ENCODE measurements at places on chromosomes 2 and 18.
A peak's percentile ranks its signal among the peaks of the same experiment; 100 is the strongest.

DNA sequence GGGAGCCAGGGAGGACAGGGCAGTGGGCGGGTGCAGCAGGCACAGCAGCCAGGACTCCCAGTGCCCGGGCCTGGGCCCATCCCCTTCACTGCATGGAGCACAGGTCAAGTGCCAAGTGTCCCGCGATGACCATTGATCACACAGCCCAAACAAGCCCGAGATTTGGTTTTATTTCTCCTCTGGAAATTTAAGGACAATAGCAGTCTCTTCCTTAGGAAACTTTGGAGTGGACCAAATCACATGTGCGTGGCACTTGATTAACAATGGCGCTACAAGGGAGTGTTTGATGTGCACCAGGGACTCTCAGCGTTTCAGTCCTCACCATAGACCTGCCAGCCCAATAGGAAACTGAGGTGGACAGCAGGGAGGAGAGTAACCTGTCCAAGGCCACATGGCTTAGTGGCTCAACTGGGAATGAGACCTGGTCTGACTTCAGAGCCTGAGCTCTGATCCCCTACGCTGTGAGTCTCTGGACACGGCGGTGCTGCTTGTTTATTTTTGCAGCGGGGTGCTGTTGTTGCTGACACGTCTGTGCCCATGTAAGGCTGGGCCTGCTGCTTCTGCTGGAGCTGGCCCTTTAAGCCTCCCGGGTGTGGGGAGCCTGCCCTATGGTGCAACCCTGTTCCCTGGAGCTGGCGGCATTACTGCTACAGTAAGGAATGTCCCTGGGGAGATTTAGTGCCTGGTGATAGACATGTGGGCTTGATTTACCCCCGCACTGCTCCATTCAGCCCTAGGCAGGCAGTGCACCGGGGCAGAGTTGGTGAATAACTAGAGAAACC is 194.2 kb downstream of the INHBB start:
- DNase-seq = no peak

DNA sequence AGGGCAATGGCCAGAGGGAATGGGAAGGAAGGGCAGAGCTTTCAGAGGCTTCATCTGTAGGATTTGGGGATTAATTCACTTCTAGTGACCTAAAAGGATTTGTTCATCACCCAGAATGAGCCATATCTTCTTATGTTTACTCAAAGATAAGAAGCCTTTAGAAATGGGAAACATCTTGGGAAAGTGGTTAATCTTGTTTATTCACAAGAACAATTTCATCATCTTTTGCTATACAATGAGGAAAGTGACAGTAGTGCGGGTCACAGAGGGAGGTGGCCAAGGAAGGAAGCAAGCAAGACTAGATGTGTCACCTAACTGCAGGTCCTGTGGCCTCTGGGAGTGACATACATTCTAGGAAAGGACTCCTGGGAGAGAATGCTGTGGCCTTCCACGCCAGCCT is 140.4 kb upstream of the ALPP start:
- no peak for DNase-seq

DNA sequence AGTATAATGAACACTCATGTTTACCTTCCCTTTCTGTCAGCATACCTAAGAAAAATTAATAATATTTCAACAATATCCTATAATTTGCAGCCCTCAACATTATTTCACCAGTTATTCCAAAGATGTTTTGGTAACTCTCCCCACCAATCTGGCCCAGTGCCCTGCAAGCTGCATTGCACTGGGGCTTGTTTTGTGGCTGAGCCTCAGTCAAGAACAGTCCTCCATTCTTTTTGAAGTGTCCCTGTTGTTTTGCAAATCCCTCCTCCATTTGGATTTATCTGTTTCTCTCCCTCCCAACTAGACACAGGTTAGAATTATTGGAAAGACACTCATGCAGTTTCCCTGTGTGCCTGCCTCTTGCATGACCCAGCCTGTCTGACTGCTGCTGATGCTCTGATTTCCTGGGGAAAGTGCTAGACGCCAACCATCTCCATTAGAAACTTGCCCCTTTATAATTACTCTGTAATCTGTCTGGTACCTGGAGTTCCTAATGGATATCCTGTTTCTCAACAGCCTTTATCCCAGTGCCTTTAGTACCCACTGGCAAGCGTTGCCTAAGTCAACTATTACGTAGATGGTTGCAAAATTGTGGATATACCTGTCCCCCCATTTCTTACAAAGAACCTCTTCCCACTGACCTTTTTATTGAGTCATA is 60.2 kb downstream of the EIF5B start:
- no peak for DNase-seq

DNA sequence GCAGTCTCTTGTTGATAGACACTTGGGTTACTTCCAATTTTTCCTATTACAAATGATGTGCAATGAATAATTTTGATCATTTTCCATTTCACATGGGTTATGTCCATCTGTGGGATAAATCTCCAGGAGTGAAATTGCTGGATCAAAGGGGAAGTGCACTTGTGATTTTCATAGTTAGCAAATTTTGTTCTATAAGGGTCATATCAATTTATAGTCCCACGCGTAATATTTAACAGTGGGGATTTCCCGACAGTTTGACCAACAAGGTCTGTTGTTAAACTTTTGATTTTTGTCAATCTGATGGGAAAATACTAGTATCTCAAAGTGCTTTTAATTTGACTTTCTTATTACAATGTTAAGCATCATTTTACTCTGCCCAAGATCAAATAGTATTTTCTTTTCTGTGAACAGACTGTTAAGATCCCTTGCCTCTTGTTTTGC is 8.3 kb downstream of the IL1B start:
- DNase-seq = no peak

DNA sequence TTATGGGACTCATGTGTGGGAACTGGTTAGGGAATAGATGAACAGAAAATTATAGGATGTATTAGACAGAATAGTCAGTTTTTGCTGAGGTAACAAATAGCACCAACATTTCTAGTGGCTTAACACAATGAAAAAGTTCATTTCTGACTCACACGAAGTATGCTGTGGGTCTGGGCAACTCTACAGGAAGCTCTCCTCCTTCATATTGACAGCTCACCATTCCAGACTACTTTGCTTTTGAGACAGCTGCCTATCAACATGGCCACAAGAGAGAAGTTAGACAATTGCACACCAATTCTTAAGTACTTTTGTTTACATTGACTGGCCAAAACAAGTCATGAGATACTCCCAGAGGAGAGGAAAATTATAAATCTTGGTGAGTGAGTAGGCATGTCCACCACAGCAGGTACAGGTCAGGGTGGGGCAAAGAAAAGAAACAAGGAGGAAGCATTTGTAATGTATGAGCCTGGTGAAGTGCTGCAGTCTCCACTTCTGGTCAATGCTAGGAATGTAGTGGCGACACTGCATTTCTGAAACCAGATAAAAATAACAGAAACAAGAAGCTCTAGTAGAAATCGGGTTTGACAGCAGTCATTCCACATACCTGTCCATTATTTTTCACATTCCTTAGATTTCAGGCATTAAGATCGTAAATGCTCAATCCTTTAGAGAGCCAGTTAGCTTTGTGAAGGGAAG is 141.6 kb downstream of the ICOS start:
- no peak for DNase-seq

DNA sequence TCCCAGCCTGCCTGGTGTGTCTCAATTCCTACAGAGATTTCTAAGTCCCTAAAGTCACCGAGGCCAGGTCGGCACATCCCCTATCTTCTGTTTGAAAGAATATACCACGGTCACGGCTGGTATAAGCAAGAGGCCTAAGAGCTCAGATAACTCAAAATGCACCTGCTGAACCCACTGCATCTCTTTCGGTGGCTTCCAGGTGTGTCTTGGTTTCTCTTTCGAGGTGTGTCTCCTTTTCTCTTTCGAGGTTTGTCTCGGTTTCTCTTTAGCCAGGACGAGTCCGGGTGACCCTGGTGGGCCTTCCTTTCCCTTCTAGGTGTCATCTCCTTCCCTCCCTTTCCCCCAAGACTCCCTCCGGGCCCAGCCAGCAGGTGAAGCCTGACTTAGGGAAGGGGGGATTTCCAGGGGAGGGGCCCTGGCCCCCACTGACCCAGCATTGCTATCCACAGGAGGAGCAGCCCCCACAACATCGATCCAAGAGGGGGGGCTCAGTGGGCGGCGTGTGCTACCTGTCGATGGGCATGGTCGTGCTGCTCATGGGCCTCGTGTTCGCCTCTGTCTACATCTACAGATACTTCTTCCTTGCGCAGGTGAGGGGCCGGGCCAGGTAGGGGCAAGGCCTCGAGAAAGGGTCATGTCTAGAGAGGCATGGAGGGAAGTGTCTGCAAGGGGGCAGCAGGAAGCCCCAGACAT is 8.4 kb downstream of the ITM2C start:
- DNase-seq = no peak

- no peak for DNase-seq
Measured at GRCh38 chr2:213129311-213129710, 22.1 kb downstream of the IKZF2 start.

DNA sequence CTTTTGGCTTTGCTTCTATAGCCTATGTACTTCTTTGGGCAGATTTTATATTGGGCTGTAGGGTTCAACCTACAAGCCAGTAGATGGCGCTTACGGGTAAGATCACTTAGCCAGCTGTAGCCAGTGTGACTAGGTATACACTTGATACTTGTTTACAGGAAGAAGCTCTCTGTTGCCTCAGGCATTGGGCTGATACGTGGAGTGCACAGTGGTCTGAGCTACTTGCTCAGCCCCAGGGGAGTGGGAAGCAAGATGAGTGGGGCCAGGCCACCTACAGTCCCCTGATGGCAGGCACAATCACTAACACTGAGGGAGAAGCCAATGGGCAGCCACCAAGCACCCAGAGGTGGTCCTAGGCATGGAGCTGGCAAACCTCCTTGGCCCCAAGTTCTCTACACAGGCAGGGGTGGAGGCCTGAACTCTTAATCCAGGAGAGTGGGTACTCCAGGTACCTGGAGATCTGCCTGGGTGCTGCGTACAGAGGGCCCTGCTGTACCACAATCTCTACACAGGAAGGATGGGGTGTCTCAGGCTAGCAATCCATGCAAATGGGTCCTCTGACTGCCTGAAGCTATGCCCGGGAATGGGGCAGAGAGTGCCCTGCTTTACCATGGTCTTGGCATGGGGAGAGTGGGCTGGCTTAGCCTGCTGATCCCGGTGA is 122.2 kb downstream of the NCOA1 start:
- DNase-seq = peak; percentile 46

DNA sequence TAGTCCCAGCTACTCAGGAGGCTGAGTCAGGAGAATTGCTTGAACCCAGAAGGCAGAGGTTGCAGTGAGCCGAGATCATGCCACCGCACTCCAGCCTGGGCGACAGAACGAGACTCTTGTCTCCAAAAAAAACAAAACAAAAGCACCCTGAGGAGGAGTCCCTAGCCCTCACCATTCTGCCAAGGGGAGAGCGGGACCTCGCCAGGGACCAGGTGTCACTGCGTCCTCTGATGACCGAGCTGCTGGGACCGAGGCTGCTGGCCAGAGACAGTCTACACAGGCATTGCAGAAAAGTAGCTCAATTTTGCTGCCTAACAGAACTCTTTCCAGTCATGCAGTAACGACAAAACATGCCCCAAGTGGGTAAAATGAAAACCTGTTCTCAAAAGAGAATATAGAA is 18.4 kb downstream of the NCK2 start:
- DNase-seq = no peak

GRCh38 chr2:62688771-62689170 is 16.7 kb upstream of the EHBP1 start:
- DNase-seq = no peak

DNA sequence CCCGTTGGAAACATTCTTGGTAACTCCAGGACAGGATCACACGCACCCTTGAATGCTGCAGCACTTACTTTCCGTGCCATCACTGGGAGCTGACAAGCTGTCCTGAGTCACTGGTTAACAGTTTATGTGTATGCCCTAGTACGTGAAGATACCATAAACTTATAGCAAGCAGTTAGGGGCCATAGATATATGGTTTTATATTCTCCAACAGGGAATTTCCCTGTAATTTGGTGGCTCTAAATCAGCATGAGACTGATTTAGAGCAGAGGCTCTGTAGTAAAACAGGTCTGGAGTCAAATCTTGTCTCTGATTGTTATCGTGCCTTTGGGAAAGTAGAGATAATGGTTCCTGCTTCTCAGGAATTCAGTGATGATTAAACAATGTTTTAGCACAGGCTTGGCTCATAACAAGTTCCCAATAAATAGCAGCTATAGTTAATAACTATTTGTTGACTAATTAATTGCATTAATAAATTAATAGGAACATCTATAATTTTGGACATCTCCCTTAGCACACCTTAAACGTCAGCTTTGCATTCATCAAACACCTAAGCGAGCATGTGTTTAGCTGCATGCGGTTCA is 215.2 kb downstream of the VAPA start:
- DNase-seq = no peak

- no peak for DNase-seq
Measured at GRCh38 chr2:56132138-56132537, 51.7 kb upstream of the CCDC85A start.

DNA sequence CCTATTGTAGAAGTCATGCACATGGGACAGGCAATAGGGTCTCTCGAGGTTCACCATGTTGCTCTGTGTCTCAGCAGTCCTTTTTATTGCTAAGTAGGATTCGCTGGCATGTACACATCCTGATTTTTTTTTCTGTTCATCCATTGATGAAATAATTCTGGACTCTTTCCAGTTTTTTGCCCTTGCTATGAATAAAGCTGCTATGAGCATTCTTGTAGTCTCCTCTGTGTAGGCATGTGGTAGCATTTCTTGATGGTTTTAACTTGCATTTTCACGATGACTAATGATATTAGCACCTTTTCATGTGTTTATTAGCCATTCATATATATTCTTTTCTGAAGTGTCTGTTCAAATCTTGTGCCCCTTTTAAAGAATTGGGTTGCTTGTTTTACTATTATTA is 65.8 kb upstream of the EDAR start:
- DNase-seq = no peak

DNA sequence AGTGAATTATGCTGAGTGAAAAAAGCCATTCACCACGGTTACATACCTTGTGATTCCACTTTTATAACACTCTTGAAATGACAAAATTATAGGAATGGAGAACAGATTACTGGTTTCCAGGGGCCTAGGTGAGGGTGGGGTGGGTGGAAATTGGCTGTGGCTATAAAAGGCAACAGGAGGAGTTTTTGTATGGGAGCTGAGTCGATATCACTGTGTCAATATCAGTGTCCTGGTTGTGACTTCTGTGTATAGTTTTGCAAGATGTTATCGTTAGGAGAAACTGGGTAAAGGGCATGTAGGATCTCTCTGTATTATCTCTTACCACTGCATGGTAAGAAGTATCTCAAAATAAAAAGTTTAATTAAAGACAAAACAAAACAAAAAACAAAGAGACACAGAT is 84.3 kb downstream of the EDAR start:
- no peak for DNase-seq
